ENCODE measurements at places on chromosomes 7 and 10.

DNA sequence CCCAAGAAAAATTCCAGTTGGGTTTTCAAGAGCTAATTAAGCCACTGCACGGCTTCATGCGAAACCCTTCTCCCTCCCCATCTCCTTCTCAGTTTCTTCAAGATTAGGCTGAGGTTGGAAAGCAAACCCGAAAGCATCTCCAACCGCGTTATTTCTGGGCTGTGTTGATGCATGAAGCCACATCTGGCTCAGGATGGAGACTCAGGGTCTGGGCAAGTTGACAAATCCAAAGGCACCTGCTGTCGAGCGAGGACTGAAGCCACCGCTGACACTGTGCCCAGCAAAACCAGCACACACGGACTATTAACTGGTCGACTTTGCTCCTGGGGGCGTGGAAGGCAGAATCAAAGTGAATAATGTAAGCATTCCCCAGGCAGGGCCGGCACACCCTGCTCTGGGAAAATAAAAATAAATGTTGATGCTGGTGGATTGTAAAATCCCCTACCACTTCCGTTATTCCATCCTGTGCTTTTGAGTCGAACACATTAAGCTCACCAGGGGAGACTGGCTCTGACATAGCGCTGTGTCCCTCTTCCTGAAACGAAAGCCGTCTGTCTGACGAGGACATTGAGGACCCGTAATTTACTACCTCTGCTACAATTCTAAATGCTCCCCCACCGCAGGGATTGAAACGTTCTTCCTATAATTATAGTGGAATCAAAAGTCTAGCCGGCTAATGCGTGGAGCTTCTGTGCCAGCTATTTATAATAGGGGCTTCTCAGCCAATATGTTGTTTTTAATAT lies 269.8 kb downstream of the ADARB2 start:
- DNase-seq: no peak

- DNase-seq: no peak
These were observed 16.2 kb downstream of the ATG9B start for GRCh38 chr7:151008143-151008510.

GRCh38 chr10:109114579-109114978 lies 808.7 kb downstream of the XPNPEP1 start:
- DNase-seq: no peak

DNA sequence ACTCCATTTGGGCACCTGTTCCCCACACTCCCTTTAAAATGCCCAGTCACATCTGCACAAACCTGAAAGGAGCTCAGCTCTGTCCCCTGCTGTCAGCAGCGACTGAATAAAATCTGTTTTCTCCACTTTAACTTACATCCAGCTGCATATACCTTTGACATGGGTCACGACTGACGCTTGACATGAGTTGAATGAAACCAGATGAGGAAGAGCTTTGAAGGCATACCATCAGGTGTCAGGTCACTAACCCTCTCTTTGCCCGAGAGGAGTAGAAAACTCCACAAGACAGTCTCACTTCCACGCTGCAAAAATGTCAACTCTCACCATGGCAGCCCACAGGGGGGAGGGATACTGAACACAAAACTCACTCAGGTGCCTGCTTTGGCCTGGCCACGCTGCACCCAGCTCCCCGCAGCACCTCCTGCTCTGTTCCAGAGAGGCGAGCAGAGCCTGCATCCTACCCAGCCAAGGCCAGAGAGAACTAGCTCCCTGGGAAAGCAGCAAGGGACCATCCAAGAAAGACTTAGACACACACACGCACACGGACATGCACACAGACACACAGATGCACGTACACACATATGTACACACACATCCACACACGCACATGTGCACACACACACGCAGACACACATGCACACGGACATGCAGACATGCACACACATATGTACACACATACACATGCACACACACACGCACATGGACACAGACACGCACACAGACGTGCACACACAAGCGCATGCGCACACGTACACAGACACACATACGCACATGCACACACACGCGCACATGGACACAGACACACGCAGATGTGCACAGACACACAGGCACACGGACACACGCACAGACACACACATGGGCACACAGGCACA lies 191.0 kb downstream of the MAD1L1 start:
- no peak for DNase-seq

GRCh38 chr10:18659819-18660535 lies 746 bp downstream of the ARL5B start:
- DNase-seq: no peak

DNA sequence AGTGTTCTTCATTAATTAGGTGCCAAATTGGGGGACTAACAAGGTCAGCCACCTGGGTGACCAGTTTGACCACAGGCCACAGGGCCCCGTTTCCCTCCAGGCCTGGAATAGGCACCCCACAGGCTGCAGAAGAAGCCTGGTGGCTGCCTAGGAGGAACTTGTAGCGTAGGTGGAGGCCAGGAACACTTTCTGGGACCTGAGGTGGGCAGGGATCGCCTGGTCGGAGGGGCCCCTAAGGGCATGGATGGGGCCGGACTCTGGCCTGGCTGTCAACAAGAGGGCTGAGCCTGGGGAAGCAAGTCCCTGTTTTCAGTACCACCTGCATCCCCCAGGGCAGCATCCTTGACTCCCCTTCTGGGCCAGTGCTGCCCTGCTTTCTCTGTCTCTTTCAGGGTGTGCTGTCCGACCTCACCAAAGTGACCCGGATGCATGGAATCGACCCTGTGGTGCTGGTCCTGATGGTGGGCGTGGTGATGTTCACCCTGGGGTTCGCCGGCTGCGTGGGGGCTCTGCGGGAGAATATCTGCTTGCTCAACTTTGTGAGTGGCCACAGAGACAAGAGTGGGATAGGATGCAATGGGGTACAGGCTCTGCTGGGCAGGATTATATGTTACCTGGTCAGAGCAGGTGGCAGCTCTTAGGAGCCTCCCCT lies 30.7 kb upstream of the SH2D4B start:
- DNase-seq: no peak

DNA sequence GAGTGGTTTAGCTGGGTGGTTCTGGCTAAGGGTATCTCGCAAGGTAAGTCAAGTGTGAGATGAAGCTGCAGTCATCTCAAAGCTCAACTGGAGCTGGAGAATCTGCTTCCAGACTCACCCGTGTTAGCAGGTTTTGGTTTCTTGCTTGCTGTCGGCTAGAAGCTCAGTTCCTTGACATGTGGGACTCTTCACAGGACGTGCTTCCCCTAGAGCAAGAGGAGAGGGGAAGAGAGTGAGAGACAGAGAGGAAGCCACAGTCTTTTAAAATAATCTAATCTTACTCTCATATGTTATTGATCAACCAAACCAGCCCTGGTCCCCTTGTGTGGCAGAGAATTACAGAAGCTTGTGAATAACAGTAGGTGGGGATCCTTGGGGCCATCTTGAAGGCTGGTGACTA lies 199.5 kb downstream of the REEP3 start:
- no peak for DNase-seq

DNA sequence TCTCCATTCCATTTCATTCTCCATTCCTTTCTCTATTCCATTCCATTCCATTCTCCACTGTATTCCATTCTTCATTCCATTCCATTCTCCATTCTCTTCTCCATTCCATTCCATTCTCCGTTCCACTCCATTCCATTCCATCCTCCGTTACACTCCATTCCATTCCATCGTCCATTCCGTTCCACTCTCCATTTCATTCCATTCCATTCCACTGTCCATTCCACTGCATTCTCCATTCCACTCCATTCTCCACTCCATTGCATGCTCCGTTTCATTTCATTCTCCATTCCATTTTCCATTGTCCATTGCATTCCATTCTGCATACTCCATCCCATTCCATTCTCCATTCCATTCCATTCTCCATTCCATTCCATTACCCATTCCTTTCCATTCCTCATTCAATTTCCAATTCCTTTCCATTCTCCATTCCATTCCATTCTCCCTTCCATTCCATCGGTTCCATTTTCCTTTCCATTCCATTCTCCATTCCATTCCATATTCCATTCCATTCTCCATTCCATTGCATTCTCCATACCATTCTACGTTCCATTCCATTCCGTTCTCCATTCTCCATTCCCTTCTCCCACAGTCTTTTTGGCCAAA lies 78.3 kb downstream of the NSUN6 start:
- DNase-seq: no peak

- no peak for DNase-seq
These were observed 167.2 kb downstream of the MAD1L1 start for GRCh38 chr7:2065528-2065927.

GRCh38 chr10:86804805-86805204 lies 48.4 kb downstream of the BMPR1A start:
- no peak for DNase-seq

- no peak for DNase-seq
These were observed 1191.1 kb downstream of the SORCS1 start for GRCh38 chr10:105973360-105973759.

GRCh38 chr10:97336942-97337831 lies 2.7 kb upstream of the FRAT2 start:
- DNase-seq: no peak

DNA sequence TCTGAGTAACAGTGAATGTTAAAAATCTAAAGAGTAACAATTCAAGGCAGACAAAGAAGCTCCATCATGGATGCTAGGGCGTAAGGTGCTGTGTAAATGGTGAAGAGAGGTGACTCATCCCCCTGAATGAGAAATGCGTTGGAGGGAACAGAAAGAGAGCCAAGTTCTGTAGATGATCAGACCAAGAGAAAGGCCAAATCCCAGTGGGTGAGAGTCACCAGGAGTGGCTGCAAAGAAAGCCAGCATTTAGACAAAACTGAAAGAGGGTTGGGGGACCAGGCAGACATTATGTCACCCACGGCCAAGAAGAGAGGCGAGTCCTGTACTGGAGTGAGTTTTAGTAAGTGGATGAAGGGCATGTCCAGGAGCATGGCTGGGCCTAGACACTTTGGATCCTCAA lies 153.1 kb downstream of the TRIL start:
- DNase-seq: no peak

DNA sequence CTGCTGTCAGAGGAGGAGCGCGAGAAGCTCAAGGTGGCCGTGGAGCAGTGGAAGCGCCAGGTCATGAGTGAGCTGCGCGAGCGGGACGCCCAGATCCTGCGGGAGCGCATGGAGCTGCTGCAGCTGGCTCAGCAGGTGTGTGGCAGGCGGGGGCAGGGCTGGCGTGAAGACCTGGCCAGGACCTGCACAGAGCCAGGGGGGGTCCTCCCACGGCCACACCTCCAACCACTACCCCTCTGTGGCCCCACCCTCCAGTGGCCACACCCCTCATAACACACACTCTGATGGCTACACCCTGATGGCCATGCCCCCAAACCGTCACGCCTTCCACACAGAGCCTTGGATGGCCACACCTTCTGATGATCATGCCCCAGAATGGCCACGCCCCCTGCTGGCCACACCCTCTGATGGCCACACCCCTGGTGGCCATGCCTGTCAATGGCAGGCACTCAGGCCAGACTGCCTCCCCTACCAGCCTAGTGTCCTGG lies 23.4 kb upstream of the DPYSL4 start:
- DNase-seq: peak; percentile 75

- DNase-seq: no peak
These were observed 683.1 kb downstream of the NRG3 start for GRCh38 chr10:82558014-82558607.

GRCh38 chr10:18334116-18334867 lies 194.1 kb downstream of the CACNB2 start:
- DNase-seq: no peak

DNA sequence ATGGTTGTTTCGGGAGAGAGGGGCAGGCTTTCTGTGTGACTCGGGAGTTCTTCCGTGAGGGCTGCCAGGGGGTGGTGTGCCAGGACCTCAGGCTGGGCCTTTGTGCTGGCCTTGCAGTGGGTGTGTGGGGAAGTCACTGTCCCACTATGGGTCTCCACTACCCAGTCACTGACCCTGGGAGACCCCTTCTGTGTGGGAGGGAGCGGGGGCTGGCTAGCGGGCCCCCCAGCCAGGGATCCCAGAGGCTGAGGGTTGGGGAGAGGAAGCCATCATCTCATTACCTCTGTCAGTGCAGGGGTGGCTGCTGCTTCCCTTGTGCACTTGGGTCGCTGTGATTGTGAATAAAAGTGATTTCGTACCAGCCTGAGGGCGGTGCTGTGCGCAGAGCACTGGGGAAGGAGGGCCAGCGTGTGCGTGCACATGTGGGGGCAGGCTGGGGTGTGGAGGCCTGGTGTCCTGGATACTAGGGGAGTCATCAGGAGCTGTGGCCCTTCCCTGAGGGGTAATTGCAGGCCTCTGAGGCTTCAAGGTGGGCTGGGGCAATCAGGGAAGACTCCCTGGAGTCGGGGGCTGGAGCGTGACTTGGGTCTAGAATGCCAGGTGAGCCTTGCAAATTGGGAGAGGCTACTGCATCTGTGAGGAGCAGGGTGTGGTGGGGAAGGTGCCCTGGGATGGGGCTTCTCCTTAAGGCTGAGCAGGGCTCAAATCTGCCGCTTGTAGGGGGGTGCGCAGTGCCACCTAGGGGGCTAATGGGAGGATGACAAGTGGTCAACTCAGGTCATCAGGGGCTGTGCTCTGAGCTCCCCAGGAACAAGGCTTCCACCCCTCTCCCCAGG lies 98.9 kb downstream of the NEURL1 start:
- DNase-seq: peak; percentile 83

DNA sequence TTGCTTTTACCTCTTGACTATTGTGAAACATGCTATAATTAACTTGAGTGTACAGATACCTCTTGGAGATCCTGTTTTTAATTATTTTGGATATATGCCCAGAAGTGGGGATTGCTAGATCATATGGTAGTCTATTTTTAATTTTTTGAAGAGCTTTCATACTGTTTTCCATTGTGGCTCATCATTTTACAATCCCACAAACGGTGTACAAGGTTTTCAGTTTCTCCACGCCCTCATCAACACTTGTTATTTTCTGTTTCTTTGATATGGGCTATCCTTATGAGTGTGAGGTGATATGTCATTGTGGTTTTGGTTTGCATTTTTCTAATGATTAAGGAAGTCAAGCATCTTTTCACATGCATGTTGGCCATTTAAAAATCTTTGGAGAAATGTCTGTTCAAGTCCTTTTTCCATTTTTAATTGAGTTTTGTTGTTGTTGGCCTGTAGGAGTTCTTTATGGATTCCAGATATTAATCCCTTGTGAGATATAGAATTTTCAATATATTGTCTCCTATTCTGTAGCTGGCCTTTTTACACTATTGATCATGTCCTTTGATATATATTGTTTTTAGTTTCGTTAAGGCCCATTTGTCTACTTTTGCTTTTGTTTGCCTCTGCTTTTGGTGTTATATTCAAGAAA lies 7.5 kb downstream of the AGK start:
- DNase-seq: no peak

DNA sequence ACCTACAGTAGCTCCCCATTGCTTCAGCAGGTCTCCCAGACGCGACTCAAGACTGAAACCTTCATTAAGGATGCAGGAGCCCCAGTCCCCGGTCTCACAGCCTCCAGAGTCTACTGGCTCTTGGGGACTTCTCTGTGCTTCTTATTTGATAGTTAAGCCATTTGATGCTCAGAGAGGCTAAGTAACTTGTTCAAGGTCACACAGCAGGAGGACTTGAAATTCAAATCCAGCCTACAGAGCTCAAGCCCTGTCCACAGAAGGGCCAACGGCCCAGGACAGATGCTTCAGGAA lies 21.2 kb upstream of the ZMIZ1 start:
- DNase-seq: no peak

- no peak for DNase-seq
These were observed 30.1 kb downstream of the CRTAC1 start for GRCh38 chr10:98000346-98000745.

- DNase-seq: no peak
These were observed 207.4 kb downstream of the TMEM178B start for GRCh38 chr7:141281311-141281710.
